NCI-H1092 (cell line): ENCODE measurements at places on chromosomes 11 and 22.

- DNase-seq: no peak
These were observed 71.7 kb downstream of the PAK1 start for GRCh38 chr11:77402218-77402556.

DNA sequence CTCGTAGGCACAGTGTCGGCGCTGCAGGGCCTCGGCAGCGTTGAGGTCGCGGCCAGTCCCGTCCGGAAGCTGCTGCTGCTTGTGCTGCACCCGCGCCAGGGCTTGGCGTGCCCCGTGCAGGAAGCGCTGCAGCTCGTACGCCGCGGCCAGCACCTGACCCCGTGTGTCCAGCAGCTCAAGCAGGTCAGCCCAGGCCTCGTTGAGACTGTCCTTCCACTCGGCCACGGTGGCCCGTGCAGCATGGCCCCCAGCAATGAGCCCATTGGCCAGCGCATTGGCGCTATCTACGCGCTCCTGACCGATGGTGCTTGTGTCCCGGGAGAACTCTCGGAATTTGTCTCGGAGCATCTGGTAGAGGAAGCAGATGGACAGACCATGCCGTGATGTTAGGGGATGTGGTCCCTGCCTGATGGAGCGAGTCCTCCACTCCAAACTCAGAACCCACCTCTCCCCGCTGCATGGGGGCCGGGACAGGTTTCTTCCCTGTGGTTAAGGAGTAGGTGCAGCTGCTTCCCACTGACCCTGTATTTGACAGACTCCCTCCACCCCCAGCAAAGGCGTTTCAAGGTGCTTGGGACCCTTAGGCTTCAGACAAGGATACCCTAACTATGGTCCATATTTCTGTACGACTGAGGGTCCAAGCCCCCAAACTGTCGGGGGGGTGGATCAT lies 13.8 kb upstream of the RBM4B start:
- DNase-seq: no peak

- no peak for DNase-seq
These were observed 85.0 kb upstream of the CLPB start for GRCh38 chr11:72519220-72519881.

DNA sequence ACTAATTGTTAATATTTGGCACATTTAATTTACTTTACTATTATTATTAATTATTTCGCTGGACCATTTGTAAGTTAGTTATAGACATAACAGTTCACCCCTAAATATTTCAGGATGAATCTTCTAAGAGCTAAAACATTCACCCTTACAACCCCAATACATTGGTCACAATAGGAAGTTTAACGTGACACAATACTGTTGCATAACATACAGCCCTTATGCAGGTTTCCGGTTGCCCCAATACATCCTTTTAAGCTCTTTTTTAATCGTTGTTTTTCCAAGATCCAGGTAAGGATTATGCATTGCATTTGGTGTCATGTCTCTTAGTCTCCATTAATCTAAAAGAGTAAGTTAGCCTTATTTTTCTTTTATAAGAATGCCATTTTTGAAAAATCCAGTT lies 71.2 kb downstream of the HSD17B12 start:
- no peak for DNase-seq

GRCh38 chr22:46460857-46461256 lies 76.6 kb downstream of the CELSR1 start:
- DNase-seq: no peak

DNA sequence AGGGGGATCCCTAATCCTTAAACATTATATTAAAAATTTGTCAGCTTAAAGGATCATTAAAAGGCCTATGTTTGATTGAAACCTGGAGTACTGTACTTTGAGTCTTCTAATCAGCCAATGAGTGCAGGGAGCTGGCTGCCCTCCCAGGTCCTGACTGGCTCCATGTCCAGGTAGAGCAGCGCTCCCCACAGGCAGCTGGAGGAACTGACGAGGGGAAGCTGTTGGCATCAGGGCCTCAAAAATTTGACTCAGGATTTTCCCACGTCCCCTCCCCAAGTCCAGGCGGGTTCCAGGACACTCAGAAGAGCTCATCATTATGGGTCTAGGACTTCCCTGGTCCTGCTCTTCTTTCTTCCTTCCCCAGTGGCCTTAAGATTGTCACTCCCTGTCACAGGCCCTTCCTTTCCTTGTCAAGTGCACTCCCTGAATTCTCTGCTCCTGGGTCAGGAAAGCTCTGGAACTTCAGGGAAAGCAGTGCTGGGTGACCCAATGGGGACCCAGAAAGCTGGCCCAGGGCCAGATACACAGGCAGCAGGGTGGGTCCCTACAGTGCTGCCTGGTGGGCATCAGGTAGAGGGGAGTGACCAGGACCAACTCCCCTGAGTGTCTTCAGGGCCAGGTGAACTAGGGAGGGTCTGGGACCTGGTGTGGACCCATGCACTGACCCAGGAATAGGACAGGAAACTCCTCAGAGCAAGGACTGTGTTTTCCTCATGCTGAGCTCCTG lies 65.5 kb downstream of the GGTLC2 start:
- DNase-seq: no peak
